ENCODE measurements at places on chromosomes 1 and 21.

- DNase-seq = no peak
Measured at GRCh38 chr1:102588536-102588935, 519.8 kb downstream of the COL11A1 start.

GRCh38 chr1:10338047-10338446 is 60.8 kb upstream of the PGD start:
- DNase-seq = peak; percentile 70

DNA sequence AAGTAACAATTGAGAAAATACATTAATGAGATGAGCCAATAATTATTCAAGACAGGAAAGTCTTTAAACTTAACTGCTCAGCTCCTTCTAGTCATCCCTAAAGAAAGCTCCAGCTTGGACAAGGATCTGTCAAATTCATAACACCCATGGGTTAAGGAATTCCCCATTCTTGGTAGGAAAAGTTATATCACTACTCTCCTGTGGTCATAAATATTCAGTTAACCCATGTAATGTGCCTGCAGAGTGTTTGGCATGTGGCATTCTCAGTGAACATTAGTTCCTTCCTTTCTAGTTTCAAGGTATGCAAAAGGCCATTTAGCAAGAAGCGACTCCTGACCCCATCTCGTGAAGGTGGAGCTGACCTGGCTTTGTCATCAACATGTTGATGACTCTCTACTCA is 76.7 kb upstream of the VCAM1 start:
- DNase-seq = no peak

- no peak for DNase-seq
Measured at GRCh38 chr1:60402816-60403215, 329.2 kb upstream of the C1orf87 start.

DNA sequence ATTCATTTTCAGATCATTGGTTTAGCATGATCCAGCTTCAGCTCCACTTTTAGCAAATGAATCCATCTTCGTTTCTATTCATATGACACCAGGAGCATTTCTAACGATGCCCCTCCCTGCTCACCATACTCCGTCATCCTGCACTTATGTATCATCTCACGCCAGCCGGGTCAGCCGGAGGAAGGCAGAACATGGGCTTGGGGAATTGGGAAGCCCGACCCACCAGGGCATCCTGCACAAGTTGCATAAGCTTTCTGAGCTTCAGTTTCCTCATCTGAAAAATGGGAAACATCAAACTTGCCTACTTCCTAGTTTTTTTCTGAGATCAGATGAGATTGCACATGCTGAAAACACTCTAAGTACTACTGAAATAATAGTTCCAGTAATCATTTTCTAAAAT is 194.7 kb downstream of the AK5 start:
- DNase-seq = no peak

All from activated naive CD4-positive, alpha-beta T cell treated with anti-CD3 and anti-CD28 coated beads for 36 hours (primary cell).